ENCODE measurements at places on chromosomes 2 and 18.

DNA sequence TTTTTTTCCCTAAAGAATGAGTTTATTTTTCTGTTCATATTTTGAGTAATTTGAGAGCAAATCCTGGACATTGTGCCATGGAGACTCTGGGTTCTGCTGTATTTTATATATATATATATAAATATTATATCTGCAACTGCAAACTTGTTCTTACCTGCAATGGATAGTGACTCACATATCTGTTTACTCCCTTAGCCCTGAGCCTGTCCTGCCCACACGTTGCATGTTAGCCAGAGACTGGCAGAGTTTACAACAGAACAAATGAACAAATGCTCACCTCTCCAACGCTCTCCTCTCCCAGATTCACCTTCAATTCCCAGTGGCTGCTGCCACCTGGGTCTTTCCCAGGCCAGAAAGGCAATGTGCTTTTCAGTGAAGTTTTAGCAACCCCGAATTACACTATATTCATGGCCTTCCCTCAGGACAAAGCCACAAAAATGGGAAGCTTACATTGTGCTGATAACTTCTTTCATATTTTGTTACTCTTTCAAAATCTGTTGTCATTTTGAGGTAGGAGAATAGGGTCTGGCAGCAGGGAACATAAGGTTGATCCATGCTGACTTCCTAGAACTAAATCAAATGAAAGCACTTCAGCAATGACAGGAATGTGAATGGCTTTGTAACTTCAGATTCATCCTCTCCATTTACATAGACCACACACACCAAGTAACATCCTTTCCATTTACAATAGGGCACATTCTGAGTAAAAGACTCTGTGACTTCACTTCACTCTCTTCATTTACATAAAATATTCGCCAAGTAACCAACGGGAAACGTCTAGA lies 105.4 kb upstream of the FAM110C start:
- no peak for DNase-seq

DNA sequence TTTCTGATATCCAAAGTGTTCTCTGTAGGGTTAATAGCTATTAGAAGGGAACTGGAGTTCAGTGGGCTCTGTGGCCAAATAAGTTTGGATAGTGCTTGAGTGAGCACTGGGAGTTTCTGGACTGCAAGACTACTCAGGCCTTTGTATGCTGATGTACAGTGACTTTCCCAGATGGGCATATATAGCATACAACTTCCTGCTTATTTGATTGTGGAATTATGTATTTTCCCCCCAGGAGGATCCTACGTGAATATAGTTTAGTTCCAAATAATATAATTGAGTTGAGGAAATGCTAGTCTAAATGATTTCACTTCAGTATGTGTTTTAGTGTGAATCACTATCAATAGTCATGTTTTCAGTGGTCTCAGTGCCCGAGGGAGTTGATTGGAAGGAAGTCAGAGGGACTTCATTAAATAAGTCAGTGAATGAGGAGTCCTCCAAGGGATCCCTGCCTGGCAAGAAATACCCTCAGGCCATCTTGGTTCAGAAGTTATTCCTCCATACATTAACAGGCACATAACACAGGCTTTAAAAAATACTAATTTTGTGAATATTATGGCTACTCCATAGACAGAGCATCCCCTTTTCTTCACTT lies 251.4 kb downstream of the PRKCE start:
- DNase-seq = no peak

- no peak for DNase-seq
Observed at GRCh38 chr18:21210278-21210677, 31.8 kb upstream of the GREB1L start.

DNA sequence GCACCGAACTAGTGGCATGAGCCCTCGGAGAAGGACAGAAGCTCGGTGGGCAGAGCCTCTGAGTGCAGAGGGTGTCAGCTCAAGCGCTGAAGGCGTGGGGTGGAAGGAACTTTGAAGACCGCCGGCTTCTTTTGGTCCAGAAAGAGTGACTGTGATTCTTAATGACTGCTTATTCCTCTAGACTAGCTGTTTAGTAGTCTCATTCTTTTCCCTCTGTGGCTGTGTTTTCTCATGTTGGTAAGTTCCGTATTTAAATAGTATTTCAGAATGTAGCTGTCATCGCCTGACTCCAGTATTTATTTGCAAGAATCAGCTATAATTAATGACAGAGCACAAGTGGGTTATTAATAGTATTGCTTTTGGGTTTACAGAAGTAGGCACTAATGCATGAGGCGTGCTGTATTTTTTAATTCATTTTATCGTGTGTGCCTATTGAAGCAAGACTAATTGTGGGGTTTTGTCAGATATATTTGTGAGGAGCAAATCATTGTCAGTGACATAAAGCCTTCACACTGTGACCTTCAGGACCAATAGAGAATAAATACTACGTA lies 80.8 kb upstream of the NFATC1 start:
- no peak for DNase-seq

DNA sequence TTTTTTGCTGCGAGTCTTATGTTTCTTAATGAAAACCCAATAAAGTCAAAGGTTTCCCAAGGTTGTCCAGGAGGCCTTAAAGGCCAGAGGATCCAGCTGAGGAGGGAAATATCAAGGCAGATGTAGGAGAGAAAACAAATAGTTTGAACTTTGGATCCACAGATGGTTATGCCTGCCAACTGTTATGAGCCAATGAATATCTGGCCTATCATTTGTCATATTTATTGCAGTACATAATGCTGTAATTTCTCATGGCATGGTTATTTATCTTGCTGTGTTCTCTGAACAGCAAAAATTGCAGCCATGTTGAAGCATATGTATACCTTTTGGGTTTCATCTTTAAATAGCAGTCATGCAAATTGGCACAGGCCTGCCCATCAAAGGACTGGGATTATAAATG lies 38.2 kb upstream of the CAVIN2 start:
- no peak for DNase-seq

DNA sequence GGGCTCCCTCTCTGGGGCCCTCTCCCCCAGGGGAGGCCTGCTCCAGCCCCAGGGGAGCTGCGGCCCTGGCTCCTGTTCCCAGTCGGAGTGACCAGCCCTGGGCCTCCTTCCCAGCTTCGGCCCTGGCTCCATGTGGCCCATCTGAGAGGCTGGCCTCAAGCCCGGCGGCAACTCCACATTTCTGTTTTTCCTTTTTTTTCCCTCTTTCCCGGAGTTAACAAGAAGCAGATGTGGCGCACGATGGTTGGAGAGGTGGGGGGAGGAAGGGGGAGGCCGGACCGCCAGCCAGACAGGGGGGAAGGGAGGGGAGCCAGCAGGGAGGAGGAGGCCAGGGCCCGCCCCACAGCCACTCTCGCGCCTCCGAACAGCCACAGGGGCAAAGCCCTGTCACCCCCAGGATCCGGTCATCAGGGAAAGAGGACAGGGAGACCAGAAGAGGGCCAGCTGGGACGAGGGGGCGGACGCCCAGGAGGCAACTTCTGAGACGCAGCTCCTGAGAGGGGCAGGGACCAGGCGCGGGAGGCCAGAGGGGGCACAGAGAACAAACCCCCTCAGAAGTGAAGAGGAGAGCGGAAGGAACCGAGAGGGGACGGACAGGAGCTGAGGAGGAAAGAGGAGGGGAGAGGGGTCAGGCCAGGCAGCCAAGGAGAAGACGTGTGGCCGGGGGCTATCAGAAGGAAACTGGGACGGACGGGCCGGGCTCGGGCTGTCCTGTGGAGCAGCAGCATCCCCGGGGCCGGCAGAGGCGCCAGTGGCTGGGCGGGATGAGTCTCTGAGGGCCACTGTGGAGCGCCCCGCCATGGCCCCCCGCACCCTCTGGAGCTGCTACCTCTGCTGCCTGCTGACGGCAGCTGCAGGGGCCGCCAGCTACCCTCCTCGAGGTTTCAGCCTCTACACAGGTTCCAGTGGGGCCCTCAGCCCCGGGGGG lies at the start of gene EMILIN1:
Gene EMILIN1 (plus strand): TSS at position 349 of the 928 bp plus-strand sequence. CDS start 451 bp downstream, at position 800.
- DNase-seq = no peak

- DNase-seq = no peak
Observed at GRCh38 chr2:104047516-104047915, 806.4 kb upstream of the POU3F3 start.

GRCh38 chr18:76821356-76821874 lies 942 bp upstream of the ZNF236 start:
- no peak for DNase-seq

DNA sequence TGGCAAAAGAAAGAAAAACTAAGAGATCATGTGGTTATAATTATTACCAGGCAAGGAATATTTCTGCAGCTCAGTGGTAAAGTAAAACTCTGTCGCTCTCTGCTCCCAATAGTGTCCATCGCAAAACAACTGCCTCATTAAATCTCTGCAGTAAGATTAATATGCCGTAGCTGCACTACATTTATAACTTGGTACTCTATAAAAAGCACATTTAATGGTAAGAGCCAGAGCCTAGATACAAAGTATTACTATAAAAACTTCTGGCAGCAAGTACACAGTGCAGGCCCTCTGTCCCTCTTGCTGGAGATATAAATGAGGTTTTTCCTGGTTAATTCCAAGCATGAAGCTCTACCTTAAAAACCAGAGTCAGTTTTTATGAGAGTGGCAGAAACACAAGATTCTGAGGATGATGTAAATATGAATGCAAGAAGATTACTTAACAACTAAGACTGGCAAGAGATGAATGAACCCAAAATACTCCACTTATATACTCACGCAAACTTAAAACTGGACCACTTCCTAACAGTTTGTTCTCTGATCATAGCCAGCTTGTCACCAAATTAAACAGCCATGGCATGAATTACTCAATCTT lies 25.5 kb downstream of the ZNF521 start:
- no peak for DNase-seq

DNA sequence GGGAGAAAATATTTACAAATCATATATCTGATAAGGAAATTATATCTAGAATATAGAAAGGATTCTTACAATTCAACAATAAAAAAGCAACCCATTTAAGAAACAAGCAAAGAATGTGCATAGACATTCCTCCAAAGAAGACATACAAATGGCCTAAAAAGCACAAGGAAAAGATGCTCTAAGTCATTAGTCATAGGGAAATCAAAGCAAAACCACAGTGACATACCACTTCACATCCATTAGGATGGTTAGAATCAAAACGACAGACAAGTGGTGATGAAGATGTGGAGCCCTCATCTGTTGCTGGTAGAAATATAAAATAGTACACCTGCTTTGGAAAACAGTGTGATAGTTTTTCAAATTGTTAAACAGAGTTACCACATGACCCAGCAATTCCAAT lies 48.2 kb downstream of the MAPRE2 start:
- DNase-seq = no peak

- DNase-seq = no peak
Observed at GRCh38 chr2:10454505-10454904, 6.4 kb upstream of the ODC1 start.

Data from stimulated activated CD8-positive, alpha-beta memory T cell treated with anti-CD3 and anti-CD28 coated beads, Interleukin-15, amount 100 ng/mL, for 24 hours (primary cell).